ENCODE measurements at places on chromosomes 12 and 14.

DNA sequence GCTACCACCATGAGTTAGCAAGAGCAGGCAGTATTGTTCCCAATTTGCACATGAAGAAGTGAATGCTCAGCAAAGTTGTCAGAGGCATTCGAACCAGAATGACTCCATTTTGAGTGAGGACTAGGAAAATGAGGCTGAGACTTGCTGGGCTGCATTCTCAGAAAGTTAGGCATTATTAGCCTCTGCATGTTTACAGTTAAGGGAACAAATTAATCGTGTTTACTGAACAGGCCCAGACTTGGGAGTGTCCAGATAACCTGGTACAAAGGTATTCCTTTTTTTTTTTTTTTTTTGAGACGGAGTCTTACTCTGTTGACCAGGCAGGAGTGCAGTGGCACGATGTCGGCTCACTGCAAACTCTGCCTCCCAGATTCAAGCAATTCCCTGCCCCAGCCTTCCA, 22.5 kb upstream of the VWF start:
- DNase-seq: no peak

GRCh38 chr14:85529803-85530574, at the start of gene FLRT2:
Gene FLRT2 (plus strand): TSS chr14:85530144. CDS start chr14:85621515, 91,371 bp downstream.
- DNase-seq: peak; percentile 70

- DNase-seq: no peak
These were observed 57.2 kb upstream of the USP44 start for GRCh38 chr12:95608252-95609033.

DNA sequence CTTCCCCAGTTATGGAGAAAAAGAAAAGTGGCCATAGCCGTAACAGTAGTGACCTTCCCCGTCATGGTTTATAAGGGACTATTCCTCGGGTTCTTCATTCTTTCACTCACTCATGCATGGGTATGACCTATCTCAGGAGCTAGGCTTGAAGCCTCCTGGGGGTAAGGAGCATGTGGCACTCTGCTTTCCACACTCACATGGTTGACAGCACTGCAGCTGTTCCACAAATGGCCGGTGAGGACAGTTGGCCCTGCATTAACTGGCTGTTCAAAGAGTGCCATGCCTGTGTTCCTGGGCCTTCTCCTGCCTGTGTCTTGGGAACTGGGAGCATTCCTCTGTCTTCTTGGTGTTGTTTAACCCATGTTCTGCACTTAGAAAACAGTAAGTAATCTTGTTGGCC, 66.2 kb upstream of the PNMA1 start:
- DNase-seq: no peak

DNA sequence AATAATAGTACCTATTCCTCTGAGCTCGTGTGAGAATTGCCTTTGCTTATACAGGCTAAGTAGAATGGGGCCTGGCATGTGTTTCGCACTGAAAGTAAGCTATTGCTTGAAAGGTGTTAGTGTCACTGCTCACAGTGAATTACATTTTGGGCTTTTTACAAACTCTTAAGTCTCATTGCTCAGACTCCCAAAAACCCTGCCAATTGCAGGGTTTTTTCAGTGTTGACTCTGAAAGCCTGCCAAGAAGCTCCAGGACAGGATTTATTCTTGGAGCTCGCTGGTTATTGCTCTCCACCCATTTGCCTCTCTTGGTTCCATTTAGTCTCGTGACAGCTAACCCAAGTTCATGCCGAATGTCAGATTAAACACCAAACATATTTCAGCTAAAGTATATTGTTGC, 39.8 kb downstream of the NOPCHAP1 start:
- peak; percentile 4 for DNase-seq

DNA sequence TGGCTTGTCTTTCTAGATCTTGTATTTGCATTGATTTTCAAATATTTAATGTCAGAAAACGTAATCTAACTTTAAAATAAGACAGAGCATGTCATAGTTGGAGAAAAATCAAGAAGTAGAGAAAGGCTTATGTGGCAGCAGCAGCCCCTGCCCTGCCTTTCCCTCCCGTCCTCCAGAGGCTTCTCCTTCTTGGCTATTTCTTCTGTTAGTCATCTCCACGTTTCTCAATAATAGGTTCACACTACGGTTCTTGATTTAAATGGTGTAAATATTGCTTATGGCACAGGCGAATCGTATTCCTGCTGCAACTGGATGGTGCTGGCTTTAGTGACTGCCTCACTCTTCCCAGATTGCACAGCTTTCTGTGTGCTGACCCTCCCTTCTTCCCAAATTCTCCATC, 42.8 kb downstream of the SLC8B1 start:
- DNase-seq: no peak

- no peak for DNase-seq
These were observed 148.5 kb downstream of the PLCZ1 start for GRCh38 chr12:18589316-18589715.

DNA sequence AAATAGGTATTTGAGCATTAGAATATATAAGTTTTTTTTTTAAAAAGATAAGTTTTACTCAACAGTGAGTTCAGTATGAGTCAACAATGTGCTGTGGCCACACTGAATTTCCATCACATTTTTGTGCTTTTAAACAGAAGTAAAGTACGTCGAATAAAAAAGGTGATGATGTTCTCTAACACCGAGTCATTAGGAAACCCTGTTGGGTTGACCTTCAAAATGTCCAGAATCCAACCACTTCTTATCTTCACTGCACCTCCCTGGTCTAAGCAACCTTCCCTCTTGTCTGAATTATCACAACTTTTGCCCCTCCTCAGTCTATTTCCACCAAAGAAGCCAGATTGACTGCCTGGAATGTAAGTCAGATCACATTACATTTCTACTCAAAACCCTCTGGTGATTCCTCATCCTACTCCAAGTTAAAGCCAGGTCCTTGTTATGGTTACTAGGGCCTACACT, 43.0 kb upstream of the SYCP3 start:
- no peak for DNase-seq

DNA sequence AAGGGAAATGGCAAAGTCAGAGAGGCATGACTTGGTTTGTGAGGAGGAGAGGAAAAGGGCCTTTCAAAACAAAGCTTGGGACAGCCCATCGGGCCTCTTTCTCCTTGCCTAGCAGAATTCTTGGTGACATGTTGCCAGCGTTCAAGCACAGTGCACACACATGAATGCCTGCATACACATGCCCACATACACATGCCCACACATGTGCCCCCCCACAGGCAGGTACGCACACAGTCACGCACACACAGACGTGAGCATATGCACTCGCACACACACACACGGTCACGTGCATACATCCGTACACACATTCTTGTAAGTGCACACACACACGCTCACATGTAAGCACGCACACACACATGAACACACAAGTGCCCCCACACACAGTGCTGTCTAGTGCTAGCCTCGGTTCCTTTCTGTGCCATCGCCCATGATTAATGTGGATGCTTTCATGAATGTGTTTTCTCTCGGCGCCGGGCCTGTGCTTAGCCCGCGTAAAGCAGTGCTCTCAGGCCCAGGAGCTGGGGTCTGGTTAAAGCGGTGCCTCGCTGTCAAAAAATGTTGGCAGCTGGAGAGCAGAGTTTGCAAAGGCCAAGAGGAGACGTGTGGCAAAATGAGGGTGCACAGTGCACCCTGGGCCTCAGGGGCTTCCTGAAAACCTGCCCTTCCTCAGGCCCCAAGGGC, 328.8 kb upstream of the DIO3 start:
- no peak for DNase-seq

DNA sequence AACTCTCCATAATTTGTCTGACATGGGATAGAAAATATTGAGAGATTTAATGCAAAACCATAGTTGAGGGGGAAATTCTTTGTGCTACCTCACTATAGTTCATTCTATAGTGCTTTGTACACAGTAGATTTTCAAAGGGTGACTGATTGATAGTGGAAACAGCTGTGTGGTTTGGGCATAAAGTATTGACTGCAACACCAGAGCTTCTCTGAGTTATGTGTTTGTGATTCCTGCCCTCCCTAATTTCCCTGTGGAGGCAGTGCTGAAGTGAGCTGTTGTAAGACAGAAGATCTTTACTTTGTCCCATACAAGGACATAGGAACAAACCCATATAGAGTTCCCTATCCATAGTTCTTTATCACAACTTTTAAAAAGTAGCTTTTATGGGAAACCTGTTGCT, 47.1 kb downstream of the PTPRQ start:
- DNase-seq: no peak
